ENCODE measurements at places on chromosomes 6 and 20.

DNA sequence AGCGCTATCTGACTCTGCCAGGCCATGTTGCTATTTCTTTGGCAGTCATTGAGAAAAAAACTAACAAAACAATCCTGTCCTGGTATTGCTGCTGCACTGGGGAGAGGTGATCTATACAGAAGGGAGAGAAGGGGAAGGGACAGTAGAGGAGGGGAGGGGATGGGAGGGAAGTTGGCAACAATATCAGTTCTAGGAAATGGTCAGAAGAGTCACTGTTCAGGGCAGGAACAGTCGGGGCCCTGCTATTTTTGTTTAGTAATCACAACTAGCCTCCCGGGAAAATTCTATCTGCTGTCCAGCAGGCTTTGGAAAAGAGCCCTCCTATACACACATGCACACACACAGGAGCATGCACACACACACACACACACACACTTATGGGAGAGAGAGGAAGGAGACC lies 142.3 kb upstream of the CARMIL1 start:
- DNase-seq = peak; percentile 41

- DNase-seq = no peak
These were observed 9.3 kb upstream of the NNAT start for GRCh38 chr20:37511610-37512275.

DNA sequence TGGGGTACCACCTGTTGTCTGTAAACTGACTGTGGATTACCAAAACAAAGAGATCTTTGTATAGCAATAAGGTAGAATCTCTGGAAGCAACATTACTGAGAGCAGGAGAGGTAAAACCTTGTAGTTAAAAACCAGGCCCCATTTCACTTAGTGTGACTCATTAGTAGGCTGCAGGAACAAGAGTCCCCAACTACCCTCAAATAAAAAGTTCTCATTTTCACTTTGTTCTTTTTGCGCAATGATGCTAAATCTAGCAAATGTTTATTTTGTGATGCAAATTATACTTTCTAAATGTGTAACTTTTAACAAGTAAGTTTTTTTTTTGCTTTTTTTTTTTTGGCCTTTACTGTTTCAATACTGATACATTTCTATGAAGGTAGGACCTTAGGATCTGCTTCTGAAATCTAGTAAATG lies 67.1 kb downstream of the ESF1 start:
- no peak for DNase-seq

- no peak for DNase-seq
These were observed 75.1 kb upstream of the DUSP22 start for GRCh38 chr6:217048-217659.

- DNase-seq = no peak
These were observed 19.1 kb upstream of the PCMTD2 start for GRCh38 chr20:64236137-64237088.

DNA sequence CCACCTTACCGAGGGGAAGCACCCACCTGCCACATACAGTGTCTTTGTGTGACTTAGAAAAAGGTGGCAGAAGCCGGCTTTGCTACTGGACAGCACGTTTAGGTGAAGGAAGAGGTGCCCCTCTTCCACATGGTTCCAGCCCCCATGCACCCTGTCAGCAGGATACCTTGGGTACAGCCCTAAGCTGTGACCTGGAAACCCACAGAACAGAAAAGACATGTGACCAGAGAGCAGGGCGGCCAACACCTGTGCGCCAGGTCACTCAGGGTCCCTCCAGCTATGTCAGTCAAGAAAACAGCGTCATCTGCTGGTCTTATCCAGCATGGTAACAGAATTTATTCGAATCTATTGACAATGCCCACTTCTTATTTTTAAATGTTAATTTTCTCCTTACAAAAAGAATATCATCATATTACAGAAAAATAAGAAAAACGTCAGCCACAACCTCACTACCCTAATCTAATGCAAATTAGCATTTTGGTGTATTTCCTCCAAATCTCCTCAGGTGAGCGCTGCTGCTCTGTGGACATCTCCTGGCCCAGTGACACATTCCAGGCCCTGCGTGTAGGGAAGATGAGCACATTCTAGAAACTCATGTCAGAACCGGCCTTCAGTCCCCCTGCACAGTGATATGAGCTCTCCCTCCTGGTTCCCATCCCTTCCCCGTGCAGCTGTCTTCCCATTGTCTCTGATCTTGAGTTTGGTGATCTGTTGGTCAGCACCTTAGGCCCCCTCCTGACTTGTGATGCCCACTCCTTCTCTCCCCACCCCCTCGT lies 37.2 kb downstream of the GTF2H5 start:
- DNase-seq = no peak

- no peak for DNase-seq
These were observed 8.8 kb downstream of the FASTKD5 start for GRCh38 chr20:3150908-3151307.

DNA sequence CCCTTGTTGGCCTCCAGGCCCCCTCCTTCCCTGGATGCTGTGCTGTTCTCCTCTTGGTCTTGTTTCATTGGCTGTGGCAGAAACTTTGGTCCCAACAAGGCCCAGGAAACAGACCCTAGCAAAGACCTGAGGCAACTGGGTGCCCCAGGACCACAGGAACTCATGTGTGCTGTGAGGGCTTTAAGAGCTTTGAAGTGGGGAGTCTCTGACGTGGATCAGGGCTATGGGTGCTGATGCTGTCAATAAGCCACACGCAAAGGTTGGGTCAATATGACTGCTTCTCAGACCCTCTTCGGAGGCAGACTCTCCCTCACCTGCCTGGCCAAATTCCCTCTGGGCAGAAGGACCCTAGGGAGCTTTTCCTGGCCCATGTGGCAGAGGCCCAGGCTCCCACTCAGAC lies 91.5 kb upstream of the MLN start:
- DNase-seq = no peak

- DNase-seq = no peak
These were observed 147.7 kb downstream of the PRL start for GRCh38 chr6:22149096-22149495.

DNA sequence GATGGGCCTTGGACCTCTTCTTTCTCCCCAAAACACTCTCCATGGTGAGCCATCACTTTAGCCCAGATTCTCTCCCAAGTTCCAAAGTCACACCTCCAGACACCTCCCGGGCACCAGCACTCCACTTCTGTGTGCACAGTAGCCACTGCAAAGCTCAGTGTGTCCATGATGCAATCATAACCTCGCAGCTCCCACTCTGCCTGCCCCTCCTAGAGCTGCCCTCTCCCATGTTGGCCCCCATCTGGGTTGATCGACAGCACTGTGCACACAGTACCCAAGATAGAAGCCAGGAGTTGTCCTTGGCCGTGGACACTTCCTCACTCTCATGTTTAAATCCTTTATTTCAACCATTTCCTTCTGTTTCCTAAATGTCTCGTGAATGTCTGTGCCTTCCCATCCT lies 293.3 kb downstream of the PACRG start:
- no peak for DNase-seq

- no peak for DNase-seq
These were observed 37.3 kb downstream of the EZR start for GRCh38 chr6:158781692-158782373.

DNA sequence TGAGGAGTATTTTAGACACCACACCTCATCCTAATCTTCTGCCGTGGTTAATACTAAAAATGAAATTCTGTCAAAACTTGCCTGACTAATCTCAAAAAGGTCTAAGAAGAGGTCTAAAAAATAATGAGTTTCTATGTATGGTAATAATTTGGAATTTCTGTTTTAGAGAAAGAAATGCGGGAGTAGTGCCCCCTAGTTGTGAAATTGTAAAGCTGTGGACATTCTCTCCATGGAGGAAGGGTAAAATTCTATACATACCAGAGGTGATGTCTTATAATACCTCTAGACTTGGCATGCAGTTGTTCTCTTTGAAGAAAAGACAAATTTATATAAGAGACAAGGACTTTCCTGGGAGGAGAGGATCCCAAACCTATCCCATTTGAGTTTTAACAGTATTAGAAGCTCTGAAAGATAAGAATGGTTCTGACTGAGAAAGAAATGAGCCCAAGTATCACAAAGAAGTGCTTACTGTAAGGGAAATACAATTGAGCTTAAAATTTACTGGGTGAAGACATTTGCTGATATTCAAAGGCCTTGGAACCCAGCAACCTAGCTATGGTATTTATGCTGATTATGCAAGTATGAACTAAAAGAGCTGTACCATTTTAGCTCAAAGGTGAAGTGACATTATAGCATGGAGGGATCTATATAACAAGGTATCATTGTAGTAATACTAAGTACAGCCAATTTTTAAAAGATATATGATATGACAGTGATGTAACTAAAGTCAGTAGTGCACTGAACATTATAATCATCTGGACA lies 5.1 kb upstream of the EPHA7 start:
- no peak for DNase-seq

Measured in CD4-positive, alpha-beta T cell treated with Interleukin-2 at 100 ng/mL for 4 hours (primary cell).